ENCODE measurements at places on chromosomes 2 and 18.

DNA sequence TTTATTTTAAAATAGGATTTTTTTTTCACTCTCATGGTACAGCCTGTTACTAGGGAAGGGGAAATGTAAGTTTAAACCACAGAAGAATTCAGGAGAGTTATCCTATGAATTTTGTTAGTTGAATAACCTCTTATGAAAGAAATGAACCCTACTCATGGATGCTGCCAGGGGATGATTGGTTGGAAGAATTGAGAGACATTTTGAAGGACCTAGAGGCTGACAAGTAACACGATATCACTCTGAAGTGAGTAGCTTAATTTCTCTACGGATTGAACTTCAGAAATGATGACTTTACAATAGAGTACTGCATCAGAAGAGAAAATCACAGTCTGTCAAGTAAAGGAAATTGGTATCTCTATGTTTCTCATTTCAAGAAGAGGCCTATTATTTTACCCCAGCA, 1346.2 kb downstream of the SUCLG1 start:
- DNase-seq: no peak

DNA sequence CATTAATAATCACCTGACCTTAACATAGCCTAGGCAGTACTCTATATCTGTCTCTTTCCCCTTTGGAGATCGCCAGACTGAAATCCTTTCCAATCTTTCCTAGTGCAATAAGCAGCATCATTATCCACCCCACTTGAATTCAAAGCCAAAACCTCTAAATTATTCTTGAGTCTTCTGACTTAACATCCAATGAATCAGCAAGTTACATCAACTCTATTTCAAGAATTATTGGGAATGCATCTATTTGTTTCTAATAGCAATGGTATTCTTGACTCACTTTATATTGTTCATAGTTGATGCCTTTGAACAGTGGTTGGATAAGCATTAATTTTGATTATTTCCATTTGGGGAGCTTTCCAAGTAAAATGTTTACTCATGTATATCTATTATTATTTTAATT, 144.8 kb downstream of the ZNF804A start:
- no peak for DNase-seq

GRCh38 chr2:200172944-200173581, 133.4 kb upstream of the SPATS2L start:
- DNase-seq: no peak

DNA sequence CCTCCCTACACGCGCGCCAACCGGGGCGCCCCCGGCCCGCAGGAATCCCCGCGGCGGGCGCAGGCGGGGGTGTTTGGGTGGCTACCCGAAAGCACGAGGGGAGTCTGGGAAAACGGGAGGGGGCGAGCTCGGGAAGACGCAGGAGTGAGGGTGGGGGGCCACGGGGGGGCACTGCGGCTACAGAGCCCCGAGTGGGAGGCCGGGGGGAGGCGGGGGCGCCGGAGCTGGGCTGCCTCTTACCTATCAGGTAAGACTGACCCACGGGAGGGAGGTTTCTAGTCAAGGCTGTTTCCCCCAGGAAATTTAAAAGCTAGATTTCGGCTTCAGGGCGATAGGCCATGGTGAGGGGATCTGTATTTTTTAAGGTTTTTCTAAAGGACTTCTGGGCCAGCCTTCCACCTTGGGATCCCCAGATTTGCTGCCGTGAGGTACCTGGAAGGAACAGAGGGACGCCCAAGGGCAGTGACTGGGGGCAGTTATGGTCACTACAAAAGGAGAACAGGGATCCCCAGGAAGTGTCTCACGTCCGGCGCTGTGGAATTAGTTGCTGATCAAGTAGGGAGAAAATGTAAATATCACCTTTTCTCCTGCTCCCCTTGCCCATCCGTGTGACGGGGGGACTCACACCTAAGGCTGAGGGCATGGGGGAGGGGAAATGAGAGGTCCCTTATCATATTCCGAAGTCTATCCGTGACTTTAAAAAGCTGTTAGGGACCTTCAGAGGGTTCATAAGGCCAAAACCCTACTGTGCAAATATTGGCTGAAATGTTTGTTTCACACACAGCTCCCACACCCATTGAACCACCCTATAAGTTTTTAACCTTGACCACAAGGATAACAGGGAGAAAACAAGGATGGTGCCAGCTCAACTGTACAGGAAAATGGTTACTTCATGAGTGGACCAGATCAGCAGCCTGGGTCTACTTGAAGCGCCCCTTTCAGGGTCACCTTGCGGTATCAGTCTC, 638 bp upstream of the IRS1 start:
- no peak for DNase-seq

- no peak for DNase-seq
Observed at GRCh38 chr2:77016443-77017354, 505.5 kb downstream of the LRRTM4 start.

DNA sequence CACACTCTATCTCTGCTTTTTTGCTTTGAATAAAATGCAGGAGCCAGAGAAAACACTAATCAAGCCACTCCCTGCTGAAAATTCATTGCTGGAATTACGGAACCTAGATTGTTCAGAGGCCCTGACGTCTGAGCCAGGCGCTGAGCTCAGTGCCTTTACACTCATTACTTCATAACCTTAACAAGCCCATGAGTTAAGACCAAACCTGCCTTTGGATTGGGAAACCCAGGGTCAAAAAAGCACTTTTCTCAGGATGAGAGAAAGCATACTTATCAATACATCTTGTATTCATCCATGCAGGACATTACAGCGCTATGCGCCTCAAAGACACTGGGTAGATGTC, 762 bp downstream of the INO80C start:
- DNase-seq: no peak

DNA sequence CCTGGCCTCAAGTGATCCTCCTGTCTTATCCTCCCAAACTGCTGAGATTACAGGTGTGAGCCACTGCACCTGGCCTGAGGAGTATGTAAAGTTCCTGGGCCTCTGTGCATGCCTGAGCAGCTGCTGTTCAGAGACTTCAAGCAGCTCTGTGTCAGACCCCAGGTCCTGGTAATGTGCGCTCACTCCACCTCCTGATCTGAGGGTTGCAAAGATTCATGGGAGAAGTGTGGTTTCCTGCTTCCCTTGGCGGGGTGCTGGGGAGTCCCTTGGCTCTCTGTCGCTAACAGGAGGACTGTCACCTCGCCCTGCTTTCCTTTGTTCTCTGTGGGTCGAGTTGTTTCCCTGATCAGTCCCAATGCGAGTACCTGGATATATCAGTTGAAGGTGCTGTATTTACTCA, 8.6 kb upstream of the IL36A start:
- DNase-seq: no peak
